NCI-H1694 (cell line): ENCODE measurements at places on chromosomes 6 and 20.

DNA sequence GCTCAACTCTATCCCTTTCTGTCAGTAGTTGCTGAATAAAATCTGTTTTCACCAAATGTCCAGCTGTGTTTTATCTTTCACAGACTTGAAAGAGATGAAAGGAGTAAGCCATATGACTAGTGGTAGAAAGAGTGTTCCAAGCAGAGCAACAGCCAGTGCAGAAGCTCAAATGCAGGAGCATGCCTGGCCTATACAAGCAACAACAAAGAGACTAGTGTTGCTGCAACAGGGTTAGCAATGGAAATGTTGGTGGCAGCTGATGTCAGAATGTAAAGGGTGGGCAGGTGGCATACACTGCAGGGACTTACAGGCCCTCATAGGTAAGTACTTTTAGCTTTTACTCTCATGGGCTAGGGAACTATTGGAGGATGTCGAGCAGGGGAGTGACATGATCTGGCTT, 5.2 kb upstream of the HINT3 start:
- no peak for DNase-seq

DNA sequence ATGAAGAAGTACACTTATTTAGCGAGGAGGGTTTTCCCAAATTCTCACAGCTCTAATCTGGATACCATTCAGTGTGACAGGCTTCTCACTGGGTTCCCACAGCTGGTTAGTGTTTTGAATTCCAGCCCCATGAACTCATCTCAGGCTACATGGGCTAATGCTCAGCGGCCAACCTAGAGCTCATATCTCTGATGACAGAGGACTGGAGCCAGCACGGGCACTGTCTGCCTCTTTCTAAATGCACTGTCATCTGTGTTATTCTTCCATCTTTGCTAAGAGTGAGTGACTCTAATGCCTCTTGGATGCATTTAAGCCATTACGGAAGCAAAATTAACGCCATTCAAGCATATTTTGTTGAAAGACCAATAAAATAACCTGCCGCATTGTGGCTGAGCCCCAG, 308.9 kb upstream of the JAG1 start:
- DNase-seq = no peak

DNA sequence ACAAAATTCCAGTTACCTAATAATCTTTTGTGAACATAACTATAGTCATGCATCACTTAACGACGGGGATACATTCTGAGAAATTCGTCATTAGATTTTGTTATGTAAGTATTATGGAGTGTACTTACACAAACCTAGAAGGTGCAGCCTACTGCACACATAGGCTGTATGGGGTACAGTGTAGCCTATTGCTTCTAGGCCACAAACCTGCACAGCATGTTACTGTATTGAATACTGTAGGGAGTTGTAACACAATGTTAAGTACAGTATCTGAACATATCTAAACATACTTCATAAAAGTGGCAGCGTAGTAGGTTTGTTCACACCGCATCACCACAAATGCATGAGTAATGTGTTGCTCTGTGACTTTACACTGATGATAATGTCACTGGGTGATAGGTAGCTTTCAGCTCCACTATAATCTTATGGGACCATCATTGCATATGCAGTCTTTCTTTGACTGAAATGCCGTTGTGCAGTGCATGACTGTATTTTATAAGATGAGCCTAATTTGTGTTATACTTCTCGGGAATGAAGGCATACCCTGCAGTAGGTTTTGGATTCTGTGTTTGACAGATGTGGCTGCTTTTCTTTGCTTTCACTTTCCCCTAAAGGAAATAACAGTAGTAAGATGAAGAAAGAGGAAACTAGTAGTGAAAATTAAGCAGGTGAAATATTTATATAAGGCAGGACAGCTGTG, 365.6 kb downstream of the FARS2 start:
- no peak for DNase-seq

GRCh38 chr20:56788041-56788670, 159.1 kb downstream of the TFAP2C start:
- no peak for DNase-seq

- DNase-seq = no peak
These were observed 225.3 kb downstream of the THBS2 start for GRCh38 chr6:169028343-169028742.

DNA sequence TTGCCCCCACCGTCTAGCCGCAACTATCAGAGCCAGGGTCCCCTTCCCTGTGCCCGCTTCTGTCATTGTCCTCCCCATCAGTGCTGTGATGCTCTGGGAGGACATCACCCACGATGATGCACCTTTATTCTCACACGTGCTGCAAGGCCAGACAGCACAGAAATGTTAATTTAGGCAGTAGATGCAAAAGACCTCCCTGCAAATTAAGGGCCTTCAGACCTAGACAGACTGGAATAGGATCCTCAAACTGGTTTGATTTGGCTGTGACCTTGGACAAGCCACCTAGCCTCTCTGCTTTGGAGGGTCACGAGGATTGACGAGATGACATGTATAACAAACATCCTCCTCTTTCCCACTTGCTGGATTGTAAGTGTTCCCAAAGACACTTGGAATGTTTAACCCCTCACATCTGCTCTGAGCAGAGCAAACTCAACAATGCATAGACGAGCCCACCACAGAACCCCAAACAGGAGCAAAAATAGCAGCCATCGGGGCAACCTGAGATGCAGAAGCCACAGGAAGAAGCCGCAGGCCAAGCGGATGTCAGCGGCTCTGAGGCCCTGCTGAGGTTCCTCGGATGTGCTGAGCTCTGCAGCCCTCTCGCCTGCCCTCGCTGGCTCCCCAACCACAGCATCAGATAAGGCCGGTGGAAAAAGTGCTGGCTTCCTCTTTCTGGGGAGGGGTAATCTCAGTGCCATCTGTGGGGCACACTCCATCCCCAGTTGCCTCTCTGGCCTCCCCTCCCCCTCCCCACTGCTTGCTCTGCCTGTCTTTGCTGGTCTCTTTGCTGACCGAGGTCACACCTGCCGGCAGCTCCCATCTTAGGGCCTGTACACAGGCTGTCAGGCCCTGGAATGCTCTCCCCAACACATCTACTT, 35.3 kb downstream of the TOX2 start:
- no peak for DNase-seq

GRCh38 chr6:16033214-16033613, 95.7 kb upstream of the MYLIP start:
- no peak for DNase-seq

DNA sequence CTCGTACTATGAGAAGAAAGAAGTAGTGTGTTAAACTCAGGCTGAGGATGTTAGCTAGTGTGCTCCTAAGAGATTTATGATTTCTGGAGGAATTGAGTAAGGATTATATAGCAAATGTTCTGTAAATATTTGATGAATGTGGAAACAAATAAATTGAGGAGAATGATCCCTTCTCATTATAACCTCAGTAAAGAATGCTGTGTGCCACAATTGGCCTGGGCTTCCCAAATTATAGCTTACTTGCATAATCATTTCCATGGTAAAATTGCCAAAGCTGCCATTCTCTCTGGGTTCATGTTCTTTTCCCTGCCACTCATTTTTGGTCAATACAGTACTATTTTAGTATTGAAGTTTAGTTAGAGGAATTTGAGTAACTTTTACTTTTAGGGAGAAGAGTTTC, 128.5 kb downstream of the FLRT3 start:
- no peak for DNase-seq

- DNase-seq = no peak
These were observed 358.4 kb downstream of the BCKDHB start for GRCh38 chr6:80464901-80465300.

DNA sequence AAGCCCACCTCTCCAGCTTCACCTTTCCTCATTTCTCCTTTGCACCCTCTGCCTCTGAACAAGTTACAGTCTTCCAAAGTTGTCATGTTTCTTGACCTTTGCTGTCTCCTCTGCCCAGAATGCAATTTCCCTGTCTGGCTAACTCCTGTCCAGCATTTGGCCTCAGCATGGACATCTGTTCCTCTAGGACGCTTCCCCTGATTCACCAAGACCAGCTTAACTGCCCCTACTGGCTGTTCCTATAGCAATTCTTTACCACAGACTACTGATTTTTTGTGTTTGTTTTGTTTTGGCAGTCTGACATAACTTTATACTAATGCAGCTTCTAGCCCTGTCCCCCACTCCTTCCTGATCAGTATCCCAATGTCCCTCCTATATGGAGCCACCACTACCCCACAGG, 13.4 kb downstream of the GNL1 start:
- no peak for DNase-seq

- DNase-seq = no peak
These were observed 989 bp downstream of the FITM2 start for GRCh38 chr20:44309763-44310663.
